ENCODE measurements at places on chromosomes 4 and X. TPM values are rescaled to one million over a fixed set of nuclear protein-coding genes. Genes with fewer than 3 reads are reported as not detected.

The NLGN4X gene
- total RNA-seq: not detected

The POF1B gene
- total RNA-seq: not detected

The GABRB1 gene
- not detected for total RNA-seq

The CLTRN gene
- not detected for total RNA-seq

The ARHGAP10 gene
- total RNA-seq: 7.2 TPM
